NCI-H2081 treated with DMSO at 0.1 percent for 48 hours (cell line): ENCODE measurements at places on chromosomes 5 and 9.

GRCh38 chr5:144187699-144188294 lies 17.1 kb downstream of the KCTD16 start:
- DNase-seq, result no peak

- no peak for DNase-seq
These were observed 787.4 kb upstream of the RGMB start for GRCh38 chr5:97986069-97986468.

GRCh38 chr9:127203681-127204327 lies 60.8 kb upstream of the GARNL3 start:
- no peak for DNase-seq

GRCh38 chr9:130263601-130264413 lies 1.8 kb upstream of the HMCN2 start:
- DNase-seq, result no peak

- DNase-seq, result no peak
These were observed 241.2 kb upstream of the TNC start for GRCh38 chr9:115359017-115359780.

DNA sequence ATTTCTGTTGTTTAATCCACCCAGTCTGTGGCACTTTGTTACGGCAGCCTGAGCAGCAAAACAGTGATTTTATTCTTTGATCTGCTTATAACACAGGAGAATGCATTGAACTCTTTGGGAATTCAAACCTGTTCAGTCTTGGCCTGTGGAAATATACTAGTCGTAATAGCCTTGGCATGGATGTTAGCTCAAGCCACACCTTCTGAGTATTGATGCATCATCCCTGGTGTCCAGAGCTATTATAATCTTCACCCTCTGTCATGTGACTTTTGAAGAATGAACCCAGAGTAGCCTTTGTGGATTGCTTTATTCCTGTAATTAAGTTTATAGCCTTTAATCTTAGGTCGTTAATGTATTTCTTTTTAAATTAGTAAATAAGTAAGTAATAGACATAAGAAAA lies 50.8 kb upstream of the TEX48 start:
- DNase-seq, result no peak

- DNase-seq, result no peak
These were observed 24.4 kb upstream of the TRIO start for GRCh38 chr5:14118551-14119320.

DNA sequence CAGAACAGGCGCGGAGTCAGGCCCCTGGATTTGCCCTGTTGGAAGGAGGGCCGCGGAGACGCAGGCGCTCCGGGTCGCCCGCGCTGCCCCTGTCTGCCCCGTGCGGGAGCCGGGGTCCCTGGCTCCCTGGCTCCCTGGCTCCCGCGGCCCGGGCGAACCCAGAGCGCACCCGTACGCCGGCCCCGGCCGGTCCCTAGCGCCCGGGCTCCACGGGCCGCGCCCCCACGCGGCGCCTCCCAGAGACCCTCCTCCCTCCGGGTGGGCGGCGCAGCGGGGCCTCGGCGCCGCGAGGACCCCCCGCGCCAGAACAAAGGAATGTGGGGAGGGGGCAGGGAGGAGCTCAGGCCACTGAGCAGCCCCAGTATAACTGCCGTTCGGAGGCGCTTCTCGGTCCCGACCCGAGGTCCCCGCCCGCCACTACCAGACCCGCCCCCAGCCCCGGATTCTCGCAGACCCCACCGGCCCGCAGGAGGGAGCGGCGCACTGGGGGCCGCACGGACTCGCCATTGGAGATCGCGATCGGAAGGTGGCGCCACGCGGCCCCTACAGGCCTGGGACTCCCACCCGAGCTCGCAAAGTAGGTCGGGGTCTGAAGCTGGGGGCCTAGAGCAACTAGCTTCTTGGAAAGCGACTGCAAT lies 2.4 kb downstream of the NFIL3 start:
- no peak for DNase-seq

- DNase-seq, result peak; percentile 89
These were observed 52.9 kb downstream of the PAM start for GRCh38 chr5:102807878-102808502.

- no peak for DNase-seq
These were observed 133.1 kb upstream of the POU5F2 start for GRCh38 chr5:93874491-93874890.

DNA sequence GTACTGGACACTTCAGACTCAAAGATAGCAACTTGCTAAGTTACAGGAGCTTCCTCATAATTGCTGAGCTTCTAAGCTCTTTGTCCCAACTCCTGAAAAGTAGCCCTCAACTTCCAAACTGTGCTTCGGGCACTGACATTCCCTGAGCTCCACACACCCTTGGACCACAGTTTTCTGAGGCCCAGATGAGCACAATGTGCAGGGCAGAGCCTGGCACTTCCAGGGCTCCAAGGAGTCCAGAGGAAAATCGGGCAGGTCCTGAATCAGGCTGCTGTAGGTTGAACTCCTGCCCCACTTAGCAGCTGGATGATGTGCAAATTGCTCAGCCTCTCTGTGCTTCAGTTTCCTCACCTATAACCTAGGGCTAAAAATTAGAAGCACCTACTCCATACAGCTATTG lies 54.6 kb upstream of the KCNIP1 start:
- no peak for DNase-seq

DNA sequence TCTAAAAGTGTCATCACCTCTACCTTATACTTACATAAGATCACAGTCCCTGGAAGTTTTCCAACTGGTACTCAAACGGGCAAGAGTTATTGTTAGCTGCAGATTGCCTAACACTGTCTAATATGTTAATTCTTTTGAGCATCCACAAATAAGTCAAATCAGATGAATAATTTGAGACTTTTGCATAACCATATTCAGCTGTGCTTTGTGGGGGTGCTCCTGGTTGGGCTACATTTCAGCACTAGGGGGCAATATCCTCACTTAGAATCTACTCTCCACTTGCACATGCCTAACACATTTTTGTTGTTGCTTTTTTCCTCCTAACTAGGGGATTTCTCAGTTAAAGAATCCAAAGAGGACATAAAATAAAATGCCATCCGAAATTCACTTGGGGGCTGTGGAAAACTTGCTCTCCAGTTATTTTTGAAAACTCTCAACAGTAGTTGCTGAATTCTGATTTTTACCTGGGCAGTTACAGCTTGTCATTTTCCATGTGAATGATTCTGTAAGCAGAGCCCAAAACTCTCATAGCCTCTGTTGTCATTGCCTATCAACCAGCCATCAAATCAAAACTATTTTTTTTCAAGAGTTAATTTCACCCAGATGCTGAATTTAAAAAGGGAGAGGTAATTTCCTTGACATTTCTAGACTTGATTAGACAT lies 71.5 kb downstream of the TRIM36 start:
- no peak for DNase-seq

DNA sequence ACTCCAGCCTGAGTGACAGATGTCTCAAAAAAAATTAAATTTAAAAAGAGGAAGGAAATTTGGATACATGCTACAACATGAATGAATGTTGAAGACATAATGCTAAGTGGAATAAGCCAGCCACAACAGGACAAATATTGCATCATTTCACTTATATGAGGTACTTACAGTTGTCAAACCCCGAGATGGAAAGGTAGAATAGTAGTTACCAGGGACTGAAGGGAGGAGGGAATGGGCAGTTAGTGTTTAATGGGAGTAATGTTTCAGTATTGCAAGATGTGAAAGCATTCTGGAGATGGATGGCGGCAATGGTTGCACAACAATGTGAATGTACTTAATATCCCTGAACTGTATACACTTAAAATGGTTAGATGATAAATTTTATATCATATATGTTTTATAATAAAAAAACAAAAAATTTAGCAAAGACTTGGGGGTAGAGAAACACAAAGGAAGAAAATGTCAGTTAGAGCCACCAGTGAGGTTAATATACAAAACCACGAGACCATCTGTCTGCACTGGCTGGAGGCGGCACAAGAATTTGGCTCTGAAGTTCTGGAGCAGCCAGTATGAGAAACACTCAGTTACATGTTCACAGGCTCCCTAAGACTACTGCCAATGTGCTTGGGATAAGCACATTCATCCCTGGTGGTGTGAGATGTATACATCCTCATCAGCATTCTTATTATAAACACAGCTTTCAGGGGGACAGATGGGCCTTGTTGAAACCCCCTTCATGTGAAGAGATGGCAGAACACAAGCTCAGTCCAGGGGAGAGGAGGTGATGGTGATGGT lies 37.0 kb upstream of the RPS23 start:
- no peak for DNase-seq

- no peak for DNase-seq
These were observed 70.4 kb downstream of the RAPGEF1 start for GRCh38 chr9:131669269-131670157.

DNA sequence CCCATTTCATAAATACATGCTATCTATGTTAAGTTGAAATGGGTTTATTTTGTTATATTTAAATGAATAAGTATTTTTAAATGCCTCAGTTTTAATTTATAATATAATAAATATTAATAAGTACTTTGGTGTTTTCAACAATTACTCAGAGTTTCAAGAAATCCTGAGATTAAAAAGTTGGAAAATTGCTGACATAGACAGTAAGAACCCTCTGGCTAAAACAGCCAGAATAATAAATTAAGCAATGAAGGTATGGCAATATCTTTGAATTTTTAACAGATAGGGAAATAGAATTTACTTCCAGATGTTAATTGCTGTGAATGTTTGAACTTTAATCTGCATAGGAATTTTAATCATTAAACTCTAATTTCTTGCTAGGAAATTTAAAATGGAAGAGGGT lies 83.6 kb downstream of the ZNF622 start:
- DNase-seq, result no peak

DNA sequence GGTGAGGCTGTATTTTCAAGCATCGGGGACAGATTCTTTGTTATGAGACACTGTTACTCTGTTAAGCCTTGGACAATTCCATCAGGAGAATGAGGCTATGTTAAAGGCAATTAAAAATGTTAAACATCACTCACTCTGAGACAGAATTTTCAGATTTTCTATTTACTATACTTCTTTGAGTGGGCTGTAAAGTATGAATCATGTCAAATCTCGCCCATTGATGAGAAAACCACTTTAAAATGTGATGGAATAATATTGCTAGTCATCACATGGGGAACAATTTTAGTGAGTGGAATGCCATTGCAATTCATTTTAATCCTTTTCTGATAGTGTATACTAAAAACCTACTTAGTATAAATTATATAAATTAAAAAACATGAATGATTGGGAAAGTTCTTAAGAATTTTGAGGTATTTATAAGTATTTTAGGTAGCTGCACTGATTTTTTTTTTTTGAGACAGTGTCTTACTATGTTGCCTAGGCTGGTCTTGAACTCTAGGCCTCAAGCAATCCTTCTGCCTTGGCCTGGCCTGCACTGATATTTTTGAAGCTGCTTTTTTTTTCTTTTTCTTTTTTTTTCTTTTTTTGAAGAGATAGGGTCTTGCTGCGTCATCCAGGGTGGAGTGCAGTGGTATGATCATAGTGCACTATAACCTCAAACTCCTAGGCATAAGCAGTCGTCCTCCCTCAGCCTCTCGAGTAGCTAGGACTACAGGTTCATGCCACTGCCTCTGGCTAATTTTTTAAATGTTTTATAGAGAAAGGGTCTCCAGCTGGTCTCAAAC lies 73.2 kb downstream of the KIAA1958 start:
- no peak for DNase-seq

- no peak for DNase-seq
These were observed 174.0 kb upstream of the WWC1 start for GRCh38 chr5:168117469-168117868.

- no peak for DNase-seq
These were observed 171.6 kb downstream of the TARS1 start for GRCh38 chr5:33612386-33612785.

DNA sequence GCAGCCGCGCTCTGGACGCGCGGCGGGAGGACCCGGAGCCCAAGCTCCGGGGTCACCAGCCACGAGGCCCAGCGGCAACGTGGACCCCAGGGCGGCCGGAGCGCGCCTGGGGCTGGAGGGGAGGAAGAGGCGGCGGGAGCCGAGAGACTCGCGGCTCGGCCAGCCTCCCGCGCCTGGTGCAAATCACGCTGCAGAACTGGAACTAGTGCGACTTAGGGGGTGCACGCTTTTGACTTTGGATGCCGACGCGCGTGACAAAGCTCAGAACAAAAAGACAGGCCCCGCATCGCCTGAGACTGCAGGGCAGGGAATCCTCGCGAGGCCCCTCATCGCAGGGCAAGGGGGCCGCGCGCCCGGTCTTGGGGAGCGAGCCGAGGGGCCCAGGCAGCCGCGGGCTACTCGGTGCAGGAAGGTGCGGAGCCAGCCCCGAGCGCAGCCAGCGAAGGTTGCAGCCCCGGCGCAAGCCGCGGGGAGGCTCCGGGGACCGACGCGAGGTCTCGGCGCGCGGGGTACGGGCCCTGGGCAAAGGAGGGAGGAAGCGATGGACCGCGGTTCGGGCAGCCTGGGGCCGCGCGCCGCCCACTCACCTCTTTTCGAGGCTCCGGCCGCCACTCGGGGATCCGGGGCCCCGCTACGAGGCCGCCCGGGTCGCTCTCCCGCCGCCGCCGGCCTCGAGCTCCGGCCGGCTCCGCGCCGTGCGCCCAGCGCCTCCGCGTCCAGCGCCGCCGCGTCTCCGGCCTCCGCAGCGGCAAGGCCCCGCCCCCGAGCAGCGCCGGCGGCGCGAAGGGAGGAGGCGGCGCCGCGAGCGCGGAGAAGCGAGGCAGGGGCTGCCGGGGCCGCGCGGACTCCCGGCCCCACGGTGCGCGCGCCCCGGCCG lies at the start of gene GOLM1:
Gene GOLM1, minus strand, starts transcription at position 735 of the 877 bp plus-strand sequence. CDS start 20,238 bp downstream, outside the sequence.
- no peak for DNase-seq

GRCh38 chr5:16135003-16135402 lies 44.6 kb downstream of the MARCHF11 start:
- peak; percentile 92 for DNase-seq

DNA sequence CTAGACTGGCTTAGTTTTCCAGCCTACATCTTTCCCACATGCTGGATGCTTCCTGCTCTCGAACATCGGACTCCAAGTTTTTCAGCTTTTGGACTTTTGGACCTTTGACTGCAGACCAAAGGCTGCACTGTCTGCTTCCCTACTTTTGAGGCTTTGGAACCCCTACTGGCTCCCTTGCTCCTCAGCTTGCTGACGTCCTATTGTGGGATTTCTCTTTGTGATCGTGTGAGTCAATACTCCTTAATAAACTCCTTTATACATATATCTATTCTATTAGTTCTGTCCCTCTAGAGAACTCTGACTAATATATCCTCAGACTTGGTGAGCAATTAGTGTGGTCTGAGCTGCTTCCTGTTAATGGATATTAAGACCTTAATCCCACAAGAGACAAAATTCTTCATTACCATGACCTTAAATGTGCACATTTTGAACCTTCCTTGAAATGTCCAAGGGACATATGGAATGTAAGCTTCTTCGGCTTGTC lies 752.9 kb downstream of the CDH18 start:
- DNase-seq, result no peak

DNA sequence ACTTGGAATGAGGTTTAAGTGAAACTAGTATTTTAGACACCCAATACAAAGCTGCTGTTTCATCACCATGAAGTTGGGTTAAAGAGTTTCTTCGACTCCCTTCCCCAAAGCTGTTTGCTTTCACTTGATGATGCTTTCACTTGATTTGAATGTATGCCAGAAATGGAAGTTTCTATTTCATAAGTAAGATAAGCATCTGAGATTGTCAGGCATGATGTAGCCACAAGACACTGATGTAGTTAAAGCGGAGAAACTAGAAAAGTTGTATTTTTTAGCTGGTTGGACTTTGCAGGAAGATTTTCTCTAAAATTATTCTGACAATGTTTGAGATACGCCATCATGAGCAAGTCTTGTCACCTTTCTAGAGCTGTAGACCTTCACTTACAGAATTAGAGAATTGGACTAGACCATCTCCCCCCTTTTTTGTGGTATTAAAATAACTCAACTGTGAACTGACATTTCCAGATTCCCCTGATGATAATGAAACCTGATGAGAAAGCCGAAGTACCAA lies 20.0 kb downstream of the MOCS2 start:
- DNase-seq, result no peak
